ENCODE measurements at places on chromosomes 16 and 17. TPM values are rescaled to one million over a fixed set of nuclear protein-coding genes. Genes with fewer than 3 reads are reported as not detected.
A peak's percentile ranks its signal among the peaks of the same experiment; 100 is the strongest.

Gene GAS2L2
- total RNA-seq: 0.15 TPM

DNA sequence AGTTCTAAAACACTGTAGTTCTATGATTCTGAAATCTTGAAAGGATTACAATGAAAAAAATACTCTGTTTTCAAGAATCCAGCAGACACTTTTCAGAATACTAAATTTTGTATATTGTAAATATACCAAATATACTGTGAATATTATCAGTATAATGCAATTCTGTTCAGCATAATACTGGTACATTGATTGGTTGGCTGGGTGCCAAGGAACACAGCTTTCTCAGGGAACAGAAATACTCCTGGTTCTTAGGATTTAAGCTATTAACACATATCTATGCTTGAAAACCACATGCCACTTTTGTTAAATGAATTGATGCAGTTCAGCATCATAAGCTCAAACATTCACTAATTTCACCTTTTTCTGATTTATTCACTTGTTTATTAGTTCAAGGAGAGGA, 2.5 kb upstream of the GINS3 start:
- DNase-seq: no peak

- DNase-seq: no peak
Observed at GRCh38 chr16:11986521-11987057, 10.1 kb downstream of the SNX29 start.

DNA sequence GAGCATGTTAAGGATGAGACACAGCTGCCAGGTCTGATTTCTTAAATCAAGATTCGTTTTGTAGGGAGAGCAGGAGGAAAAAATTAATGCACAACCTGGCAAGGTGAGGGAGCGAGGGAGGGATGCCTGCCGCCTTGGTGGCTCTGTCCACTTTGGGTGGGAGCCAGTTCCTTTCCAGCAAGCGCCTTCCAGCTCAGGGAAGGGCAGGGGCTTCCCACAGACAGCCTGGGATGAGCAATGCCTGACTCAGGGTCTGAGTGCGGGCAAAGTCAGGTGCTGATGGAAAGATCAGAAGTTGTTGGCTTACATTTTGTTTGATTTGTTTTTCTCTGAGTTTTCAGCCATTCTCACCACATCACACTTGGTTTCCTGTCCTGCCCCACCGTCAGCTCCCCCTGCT, 220.7 kb downstream of the ENGASE start:
- no peak for DNase-seq

GRCh38 chr16:68696514-68696913, 40.6 kb upstream of the CDH1 start:
- DNase-seq: no peak

DNA sequence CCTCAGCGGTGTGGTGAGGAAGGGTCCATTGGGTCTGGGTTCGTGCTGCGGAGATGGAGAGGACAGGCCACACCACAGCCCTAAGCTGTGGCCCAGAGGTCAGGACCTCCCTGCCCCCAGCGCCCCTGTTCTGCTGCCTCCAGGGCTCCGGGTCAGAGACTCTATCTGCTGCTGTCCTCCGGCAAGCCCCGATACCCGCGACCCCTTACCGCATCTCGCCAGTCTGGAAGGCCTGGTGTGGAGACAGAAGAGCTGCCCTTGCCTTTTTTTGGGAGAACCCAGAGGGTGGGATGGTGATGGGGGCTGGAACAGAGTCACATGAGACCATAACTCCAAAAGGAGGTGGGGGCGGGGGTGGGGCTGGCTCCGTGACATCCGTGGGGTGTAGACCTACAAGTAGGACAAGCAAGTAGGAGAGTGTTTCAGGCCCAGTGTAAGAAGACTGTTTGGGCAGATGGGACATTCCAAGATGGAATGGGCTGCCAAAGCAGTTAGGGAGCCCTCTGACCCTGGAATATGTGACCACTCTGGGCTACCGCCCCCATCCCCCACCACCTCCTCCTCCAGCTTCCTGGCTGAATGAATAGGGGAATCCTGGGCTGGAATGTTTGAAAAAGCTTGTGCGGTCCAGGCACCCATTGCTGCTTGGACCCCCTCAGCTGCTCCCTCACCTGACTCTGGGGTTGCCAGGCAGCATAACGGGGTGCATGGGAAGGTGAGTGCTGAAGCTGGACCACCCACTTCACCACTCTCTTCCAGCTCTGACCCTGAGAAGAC, 1.4 kb downstream of the XYLT2 start:
- peak; percentile 56 for DNase-seq

- no peak for DNase-seq
Observed at GRCh38 chr17:78122216-78122930, 6.2 kb downstream of the TMC6 start.

GRCh38 chr17:72117535-72118334, 3.1 kb upstream of the SOX9 start:
- peak; percentile 42 for DNase-seq

- no peak for DNase-seq
Observed at GRCh38 chr16:14007450-14007849, 63.7 kb upstream of the MRTFB start.

Measured in WTC11 (cell line).